RPMI7951 (cell line): ENCODE measurements at places on chromosomes 1 and 21.

GRCh38 chr1:231855361-231855760 lies 228.8 kb downstream of the DISC1 start:
- DNase-seq = no peak

- DNase-seq = peak; percentile 42
These were observed 5.4 kb upstream of the TDRD5 start for GRCh38 chr1:179586107-179586823.

GRCh38 chr1:64579767-64580166 lies 109.8 kb downstream of the CACHD1 start:
- no peak for DNase-seq

DNA sequence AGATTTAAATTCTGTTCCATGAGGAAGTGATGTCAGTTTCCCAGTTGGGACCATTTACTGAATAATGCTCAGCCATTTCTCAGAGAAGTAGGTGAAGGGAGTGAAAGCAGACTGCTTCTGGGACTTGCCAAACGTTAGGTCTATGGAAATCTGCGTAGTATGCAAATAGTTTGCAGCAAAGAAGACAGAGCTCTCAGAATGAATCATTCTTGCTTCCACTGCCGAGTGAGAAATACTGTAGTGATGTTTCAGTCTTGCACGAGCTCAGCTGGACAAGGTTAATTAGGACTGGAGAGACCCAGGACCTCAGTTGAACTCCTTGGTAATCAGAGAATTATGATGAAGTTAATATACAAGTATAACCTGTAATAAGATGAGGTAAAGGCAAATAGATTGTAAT lies 317.7 kb upstream of the DAB1 start:
- DNase-seq = no peak

DNA sequence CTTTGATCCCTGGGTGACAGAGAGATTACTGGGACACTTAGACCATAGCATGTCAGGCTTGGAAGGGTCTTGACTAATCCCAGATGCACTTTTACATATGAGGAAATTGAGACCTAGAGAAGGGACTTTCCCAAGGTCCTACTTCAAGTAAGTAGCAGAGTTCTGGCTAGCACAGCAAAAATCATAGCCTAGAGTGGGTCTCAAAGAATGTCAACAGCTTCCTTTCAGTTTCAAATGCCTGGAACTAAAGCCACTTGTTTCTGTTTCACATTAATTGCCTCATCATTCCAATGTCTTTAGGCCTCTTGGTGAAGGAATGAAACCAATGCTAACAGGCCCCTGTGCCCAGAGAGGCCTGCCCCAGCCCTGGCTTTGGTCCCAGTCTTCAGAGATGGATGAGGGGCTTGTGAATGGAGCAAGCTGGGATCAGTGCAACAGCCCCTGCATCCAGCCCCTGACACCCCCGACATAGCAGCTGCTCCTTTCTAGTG lies 26.6 kb downstream of the ATF3 start:
- DNase-seq = peak; percentile 57

DNA sequence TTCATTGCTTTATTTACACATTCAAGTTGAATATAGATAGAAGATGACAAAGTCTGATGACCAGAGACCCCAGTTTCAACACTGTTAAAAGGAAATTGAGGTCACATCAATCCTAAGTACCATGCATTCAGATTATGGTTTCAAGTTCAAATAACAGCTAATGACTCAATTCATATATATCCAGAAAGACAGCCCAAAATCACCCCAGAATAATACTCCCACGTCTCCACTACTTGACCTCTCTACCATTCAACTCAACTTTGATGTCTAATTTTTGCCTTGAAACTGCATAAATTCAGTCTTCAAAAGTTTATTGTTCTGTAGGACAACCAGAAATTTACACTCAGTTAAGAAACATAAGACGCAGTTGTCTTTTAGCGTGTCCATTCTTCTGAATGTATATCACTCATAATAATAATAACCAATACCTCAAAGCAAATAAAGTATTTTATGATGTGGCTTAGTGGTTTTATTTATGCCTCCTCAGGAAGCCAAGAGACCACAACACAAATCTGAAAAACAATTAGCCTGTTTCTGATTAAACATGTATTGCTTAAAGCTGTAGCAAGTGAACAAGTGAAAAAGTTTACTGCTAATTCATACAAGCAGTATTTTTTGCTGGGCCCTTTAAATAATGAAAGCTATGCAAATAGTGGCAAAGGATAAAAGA lies 569.0 kb downstream of the LTN1 start:
- no peak for DNase-seq

DNA sequence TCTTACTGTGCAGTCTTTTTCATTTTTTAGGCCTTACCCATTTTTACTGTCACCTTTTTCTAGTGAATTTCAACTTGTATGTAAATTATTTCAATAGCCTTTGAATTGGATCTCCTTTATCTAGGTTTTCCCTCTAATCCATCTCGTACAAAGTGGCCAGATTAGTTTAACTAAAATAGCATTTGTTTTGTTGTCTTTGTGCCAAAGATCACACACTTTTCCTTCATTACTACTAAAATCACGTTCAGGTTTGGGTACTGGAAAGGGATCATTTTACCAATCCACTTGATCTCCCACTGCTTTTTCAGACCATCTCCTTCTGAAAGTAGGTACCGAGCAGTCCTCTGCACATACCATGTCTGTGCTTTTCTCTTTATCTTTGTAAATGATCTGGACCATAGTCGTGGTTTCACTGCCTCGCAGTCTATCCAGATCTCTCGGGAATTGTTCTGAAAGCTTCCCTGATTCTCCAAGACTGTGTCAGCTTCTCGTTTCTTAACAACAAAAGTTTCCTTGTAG lies 20.1 kb downstream of the KDM1A start:
- no peak for DNase-seq

DNA sequence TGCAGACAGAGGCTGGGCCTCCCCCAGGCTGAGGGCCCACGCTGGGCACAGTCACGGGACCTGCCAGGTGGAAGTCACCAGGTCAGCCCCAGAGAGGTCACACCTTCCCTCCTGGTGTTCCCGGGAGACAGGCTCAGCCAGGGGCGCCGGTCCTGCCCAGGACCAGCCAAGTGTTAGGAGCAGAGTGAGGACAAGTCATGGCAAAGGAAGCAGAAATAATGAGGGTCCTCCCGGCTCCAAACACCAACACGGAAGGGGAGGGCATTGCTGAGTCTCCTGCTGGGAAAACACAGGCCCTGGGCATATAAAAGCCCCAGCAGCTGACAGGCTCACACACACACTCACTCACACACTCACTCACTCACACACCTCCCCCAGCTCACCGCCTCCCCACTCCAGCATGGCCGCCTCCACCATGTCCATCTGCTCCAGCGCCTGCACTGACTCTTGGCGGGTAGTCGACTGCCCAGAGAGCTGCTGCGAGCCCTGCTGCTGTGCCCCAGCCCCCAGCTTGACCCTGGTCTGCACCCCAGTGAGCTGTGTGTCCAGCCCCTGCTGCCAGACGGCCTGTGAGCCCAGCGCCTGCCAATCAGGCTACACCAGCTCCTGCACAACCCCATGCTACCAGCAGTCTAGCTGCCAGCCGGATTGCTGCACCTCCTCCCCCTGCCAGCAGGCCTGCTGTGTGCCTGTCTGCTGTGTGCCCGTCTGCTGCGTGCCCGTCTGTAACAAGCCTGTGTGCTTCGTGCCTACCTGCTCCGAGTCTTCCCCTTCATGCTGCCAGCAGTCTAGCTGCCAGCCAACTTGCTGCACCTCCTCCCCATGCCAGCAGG lies at the start of gene KRTAP10-10:
TSS of gene KRTAP10-10 (plus strand) at position 339 of the 833 bp plus-strand sequence. CDS start at position 401, 62 bp downstream.
- no peak for DNase-seq

GRCh38 chr1:237032029-237032428 lies 10.0 kb upstream of the RYR2 start:
- DNase-seq = peak; percentile 15

- no peak for DNase-seq
These were observed 918 bp upstream of the JTB start for GRCh38 chr1:153978274-153978909.

DNA sequence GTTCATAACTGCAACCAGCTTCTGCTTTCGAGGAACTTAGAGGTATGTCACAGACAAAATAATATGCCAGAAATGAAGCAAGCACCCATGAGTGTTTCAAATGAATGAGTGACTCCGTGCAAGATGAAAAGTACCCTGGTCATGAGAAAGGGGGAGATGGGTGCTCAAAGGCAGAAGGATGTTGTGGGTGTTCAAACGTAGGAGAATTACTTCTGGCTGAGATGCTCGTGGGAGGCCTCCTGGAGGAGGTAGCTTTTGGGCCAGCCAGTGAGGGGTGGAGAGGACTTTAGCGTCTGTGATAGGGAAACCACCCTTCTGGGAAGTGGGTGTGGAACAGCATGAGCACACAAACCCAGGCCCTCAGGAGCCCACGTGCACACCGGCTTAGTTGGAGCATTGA lies 113.8 kb downstream of the SYF2 start:
- no peak for DNase-seq

GRCh38 chr1:56578138-56578962 lies 1.0 kb downstream of the PLPP3 start:
- DNase-seq = peak; percentile 65

- no peak for DNase-seq
These were observed 2.6 kb downstream of the ZNF691 start for GRCh38 chr1:42848823-42849537.

DNA sequence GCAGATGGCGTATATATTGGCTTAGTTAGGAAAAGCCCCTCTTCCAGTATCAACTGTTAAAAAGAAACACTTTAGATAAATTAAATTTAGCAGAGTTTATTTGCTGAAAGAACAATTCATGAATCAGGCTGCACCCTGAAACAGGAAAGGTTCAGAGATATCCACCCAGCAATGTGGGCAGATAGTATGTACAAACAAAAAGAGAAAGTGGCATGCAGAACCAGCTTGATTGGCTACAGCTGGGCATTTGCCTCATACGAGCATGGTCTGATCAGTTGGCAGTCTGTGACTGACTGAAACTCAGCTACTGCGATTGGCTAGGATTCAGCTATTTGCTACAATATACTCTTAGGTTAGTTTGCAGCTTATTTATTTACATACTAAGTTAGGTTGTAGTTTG lies 98.2 kb downstream of the ZC3H11B start:
- DNase-seq = no peak

- DNase-seq = no peak
These were observed 533.9 kb downstream of the PLPP3 start for GRCh38 chr1:56045477-56045876.

- no peak for DNase-seq
These were observed 386.3 kb downstream of the USP25 start for GRCh38 chr21:16116069-16116468.

DNA sequence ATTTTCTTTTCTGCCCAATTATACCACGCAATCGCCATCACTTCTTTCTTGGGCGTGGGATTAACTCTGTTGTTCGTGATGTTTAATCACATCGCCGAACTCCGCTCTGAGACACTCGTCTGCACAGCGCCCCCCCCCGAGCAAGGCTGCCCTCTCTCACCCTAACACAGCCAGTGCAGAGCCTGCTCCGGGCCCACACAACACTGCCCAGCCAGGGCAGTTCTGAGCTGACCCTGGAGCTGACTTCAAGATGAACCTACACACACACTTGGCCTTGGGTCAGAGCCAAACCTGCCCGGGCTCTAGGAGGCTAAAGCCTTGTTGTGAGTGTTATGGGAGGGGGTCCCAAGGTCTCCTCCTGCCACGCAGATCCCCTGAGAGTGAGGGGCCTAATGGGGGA lies 64.6 kb upstream of the LRP8 start:
- DNase-seq = no peak

- no peak for DNase-seq
These were observed 43.5 kb upstream of the MCOLN3 start for GRCh38 chr1:85091671-85092280.

GRCh38 chr1:2392686-2393085 lies 1.0 kb downstream of the RER1 start:
- DNase-seq = no peak

DNA sequence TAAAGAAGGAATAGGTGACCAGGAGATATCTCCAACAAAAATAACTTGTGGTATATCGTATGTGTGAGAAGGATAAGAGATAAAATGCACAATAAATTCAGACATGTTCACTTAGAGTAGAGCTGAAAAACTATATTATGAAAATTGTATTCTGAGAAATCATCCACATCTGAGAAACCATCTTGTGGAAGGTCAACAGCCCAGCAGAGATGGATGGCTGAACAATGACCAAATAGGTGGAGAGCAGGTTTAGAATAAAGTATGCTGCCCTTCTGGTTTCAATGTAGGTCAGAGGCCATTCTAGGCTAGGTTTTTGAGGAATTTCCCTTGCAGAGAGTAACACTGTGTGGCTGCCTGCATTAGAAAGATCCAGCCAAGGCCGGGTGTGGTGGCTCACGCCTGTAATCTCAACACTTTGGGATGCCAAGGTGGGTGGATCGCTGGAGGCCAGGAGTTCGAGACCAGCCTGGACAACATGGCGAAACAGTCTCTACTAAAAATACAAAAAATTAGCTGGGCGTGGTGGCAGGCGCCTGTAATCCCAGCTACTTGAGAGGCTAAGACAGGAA lies 8.8 kb upstream of the UAP1 start:
- no peak for DNase-seq

DNA sequence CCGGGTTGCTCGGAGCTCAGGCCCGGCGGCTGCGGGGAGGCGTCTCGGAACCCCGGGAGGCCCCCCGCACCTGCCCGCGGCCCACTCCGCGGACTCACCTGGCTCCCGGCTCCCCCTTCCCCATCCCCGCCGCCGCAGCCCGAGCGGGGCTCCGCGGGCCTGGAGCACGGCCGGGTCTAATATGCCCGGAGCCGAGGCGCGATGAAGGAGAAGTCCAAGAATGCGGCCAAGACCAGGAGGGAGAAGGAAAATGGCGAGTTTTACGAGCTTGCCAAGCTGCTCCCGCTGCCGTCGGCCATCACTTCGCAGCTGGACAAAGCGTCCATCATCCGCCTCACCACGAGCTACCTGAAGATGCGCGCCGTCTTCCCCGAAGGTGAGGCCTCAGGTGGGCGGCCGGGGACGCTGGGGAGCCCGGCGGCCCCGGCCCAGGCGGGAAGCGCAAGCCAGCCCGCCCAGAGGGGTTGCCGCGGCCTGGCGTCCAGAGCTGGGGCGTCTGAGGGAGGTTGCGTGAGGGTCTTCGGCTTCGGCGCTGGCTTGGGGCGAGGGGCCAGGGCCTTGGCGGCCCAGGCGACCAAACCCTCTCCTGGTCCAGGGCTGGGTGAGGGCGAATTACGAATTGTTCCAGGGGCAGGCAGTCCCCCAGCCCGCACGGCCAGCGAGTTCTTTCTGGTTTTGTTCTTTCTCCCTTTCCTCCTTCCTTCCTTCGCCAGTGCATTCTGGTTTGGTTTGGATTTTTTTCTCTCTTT lies 805 bp downstream of the SIM2 start:
- peak; percentile 10 for DNase-seq

- DNase-seq = no peak
These were observed 10.9 kb downstream of the IER5 start for GRCh38 chr1:181099152-181100014.

DNA sequence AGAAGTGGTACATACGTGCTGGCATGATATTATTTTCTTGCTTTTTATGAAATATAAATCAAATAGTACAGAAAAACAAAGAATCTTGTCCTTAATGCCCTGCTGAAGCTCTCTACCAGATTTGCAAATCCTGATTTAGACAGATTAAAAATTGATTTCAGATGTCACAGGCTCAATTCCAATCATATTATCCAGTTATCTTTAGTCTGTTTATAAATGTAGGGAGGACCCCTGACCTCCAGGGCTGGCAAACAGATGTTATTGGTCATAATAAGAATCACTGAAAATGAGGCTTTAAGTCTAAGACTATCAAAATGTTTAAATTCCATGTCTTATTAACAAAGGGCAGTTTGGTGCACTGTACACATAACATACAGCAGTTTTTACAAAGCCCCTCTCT lies 62.1 kb downstream of the TP53BP2 start:
- no peak for DNase-seq
